ENCODE measurements at places on chromosomes 5 and 9.
A peak's percentile ranks its signal among the peaks of the same experiment; 100 is the strongest.

DNA sequence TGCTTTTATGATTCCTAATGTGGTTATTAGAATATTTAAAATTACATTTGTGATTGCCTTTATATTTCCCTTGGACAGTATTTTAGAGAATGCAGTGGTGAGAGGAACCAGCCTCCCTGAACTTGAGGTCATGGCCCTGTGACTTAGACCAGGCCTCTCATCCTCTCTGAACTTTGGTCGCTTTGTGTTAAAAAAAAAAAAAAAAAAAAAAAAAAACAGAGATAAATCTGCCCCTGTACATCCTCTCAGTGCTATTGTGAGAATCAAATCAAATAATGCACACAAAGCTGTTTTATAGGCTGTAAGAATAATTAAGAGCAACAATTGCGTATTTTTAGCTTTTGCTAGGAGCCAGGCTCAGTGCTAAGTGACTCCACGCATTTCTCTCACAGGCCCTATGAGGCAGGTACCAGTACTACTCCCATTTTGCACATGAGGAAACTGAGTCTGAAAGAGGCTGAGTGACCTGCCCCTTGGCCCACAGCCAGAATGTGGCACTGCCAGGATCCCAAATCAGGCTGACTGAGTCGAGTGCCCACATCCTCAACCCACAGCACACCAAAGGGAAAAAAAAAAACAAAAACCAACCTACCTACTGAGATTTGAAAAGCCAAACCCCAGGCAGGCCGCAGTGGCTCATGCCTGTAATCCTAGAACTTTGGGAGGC, 110.3 kb upstream of the LARP1 start:
- DNase-seq: no peak

DNA sequence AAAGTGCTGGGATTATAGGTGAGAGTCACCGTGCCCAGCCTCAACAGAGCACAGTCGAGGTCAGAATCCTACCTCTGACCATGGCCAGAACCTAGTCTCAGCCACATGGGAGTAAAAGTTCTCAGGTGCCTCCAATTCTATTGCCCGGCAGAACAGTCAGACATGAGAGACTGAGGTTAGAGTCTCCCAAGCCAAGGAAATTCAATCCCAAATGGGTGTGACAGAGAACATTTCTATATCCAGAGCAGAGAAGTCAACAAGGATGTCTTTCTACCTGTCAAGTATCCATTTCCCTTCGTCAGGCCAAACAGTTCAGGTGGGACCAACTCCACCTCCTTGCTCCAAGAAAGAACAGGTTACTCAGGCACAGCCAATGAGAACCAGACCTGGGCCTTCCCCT, 10.5 kb downstream of the ANXA6 start:
- DNase-seq: no peak

DNA sequence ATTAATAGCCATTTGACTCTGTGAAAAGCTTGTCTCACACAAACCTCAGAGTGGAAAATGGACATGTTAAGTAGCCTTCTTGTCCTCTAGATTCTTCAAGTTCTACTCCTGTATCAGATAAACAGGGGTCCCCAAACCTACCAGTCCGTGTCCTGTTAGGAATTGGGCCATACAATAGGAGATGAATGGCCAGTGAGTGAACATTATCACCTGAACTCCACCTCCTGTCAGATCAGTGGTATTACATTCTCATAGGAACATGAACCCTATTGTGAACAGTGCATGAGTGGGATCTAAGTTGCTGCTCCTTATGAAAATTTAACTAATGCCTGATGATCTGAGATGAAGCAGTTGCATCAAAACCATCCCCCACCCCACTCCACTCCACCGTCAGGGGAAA, 136.3 kb downstream of the TMEM232 start:
- no peak for DNase-seq

GRCh38 chr5:170601619-170602018, 97.8 kb downstream of the KCNIP1 start:
- DNase-seq: no peak

GRCh38 chr9:71108937-71109336, 12.5 kb downstream of the TRPM3 start:
- no peak for DNase-seq

DNA sequence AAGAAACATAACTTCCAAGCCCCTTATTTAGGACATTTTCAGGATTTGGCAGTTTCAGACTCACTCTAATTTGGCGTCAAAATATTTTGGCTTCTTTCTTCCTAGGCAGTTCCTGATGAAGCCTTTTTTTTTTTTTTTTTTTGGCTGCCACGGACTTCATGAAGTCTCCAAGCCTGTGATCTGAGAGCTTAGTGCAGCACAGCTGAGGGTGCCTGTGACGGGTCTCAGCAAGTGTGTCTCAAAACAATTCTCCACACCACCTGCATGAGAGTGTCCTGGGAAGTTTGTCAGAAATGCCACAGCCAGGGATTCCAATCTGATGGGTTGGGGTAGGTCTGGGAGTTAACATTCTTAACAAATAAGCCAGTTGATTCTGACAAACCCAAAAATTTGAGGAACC, 6.0 kb upstream of the ESM1 start:
- no peak for DNase-seq

DNA sequence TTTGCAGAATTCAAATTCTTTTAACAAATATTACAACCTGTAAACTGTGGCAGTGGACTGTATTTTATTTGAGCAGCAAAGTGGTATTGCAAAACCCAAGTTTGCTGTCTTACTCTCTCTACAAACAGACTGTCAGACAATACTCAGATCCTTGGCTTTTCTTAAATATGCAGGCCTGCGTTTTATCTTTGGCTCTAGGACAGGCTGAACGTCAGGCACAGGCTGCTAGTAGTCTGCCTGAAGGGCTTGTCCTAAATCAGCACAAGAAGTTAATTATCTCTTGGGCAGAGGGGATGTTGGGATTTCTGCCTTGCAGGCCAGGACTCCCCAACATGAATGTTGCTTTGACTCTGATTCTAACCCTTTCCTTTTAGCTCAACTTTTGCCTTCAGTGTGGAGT, 147.5 kb downstream of the SLIT3 start:
- no peak for DNase-seq

- no peak for DNase-seq
Measured at GRCh38 chr5:149028984-149029383, 33.9 kb downstream of the SH3TC2 start.

DNA sequence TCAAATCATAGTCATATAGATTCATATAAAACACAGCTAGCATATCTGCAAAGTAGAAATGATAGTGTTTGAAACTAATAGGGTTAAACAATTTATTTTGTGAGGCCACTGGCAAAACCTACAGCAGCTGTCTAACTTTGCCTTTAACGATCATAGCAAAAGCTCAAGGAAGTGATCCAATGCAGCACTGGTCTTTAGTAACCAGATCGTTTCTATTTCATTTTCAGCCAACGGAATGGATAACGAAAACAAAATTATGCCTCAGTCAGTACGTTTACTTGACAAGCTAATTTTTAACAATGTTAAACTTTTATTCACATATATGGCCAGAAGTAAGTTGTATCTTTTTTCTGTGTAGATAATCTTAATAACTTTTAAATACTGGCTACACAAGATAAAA, 17.7 kb downstream of the MLLT3 start:
- no peak for DNase-seq

DNA sequence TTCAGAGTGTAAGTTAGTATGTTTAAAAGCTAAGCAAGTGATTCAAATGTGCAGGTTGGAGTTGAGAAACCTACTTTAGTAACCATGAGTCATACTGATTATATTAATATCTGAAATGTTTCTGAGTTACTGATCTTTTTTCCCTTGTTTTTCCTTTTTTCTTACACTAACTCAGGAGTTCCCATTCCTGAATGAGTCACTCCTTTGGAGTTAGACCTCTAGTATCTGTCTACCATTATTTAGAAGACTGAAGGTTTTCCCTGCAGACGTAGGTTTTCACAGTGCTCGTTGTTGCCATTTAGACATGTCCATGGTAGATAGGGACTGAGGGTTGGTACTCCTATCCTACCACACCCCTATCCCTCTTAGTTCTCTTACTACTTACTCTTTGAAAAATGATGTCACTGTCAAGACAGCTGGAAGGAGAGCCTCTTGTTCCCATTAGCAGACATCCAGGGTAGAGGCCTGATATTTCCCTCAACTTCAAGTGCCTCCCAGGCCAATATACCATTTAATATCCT, 20.2 kb downstream of the OCLN start:
- DNase-seq: no peak

DNA sequence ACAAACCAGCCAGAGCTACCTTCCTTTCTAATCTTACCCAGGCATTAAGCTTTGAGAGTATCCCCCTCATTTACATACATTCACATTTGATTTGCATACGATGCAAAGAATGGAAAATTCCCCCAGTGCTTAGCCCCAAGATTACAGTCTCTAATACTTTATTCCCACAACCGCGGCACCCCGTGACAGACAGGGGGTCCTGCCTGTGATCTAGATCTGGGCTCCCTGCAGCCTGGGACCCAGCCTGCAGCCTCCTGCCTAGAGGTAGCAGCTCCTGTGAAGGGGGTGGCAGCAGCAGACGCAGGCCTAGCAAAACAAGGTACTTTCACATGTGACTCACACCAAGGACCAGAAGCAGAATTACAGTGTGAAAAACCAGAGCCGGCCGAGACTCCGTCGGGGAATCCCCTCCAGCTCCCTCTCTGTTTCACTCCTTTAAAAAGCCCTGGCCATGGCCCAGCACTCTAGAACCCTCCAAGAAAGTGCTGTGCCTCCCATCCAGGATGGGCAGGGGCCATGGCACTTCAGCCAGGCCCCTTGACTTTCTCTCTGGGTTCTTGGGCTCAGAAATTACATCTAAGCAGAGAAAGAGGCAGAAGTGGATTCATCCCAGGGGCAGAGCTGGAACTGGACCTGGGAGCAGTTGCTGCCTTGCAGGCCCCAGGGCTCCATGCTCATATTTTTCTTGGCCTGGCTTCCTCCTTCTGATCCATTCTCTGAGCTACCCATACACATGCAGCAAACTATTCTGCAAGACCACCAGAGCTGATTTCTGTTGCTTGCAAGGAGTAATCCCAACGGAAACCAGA, 14.0 kb upstream of the TCF7 start:
- DNase-seq: peak; percentile 70

DNA sequence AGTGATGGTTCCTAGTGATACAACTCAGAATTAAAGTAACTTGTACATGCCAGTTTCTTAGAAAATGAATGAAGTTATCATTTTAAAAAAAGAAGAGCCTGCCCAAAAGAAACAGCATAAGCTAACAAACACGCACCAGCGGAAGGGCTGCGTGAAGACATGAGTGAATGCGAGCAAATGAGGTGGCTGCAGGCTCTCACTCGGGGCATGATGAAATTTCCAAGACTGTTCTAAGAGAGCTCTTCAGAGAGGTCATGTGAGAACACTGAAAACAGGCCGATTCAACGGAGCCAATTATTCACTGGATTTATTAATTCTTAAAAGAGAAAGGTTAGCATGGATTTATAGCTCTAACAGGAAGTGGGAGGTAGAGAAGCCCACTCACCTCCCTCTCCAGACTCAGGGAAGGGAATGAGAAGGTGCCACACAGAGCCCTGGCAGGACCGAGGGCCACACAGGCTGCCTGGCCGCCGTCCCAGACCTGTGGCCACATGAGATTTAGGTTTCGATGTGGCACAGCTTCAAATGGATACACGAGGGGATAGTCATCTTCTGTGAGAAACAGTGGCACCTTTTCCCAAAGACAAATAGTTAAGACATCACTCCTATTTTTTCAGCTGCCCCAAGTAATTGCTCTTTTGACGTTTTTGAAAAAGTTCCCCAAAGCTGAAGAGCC, 55.5 kb downstream of the HABP4 start:
- no peak for DNase-seq

DNA sequence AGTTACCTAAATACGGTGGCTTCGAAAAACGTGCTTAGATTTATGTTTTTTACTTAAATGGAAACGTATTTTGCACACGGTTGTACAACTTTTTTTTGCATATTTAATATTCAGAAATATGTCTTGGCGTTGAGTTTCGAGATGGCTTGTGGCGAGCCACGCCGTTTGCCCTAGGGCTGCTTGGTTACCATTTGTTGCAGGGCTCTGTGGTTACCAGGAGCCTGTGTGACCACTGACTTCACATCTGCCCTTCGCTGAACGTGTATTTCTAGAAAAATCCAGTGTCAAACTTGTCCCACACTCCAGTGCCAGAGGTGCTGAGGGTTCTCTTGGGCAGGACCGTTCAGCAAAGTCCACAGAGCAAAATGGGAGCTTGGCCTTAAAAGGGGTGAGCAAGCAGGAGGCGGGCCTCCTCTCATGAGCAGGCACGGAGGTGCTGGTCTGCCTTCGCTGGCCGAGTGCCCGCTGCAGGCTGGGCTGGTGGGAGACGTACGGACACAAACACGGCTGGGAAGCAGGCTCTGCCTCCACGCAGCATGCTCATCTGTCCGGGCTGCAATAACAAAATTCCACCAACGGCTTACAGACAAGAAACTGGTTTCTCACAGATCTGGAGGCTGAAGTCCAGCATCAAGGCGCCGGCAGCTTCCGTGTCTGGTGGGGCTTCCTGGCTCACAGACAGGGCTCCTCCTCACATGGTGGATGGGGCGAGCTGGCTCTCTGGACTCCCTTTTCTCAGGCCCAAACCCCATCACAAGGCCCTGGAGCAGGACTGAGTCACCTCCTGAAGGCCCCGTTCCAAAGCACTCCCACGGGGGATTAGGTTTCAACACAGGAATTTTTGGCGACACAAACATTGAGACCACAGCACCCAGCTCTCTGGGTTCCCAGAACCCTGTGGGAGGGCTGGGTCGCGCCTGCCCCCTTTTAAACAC, 5.4 kb downstream of the MRPL36 start:
- no peak for DNase-seq

- DNase-seq: no peak
Measured at GRCh38 chr5:143569213-143569701, 165.8 kb upstream of the NR3C1 start.

All from stimulated activated CD8-positive, alpha-beta memory T cell treated with anti-CD3 and anti-CD28 coated beads, Interleukin-4, amount 100 ng/mL, for 1 hour (primary cell).